ENCODE measurements at places on chromosomes 12 and 14. TPM values are rescaled to one million over a fixed set of nuclear protein-coding genes. Genes with fewer than 3 reads are reported as not detected.

- no peak for DNase-seq
Measured at GRCh38 chr12:15320881-15321280, 1.4 kb upstream of the PTPRO start.

- DNase-seq, result no peak
Measured at GRCh38 chr12:66072135-66072534, 58.4 kb downstream of the LLPH start.

DNA sequence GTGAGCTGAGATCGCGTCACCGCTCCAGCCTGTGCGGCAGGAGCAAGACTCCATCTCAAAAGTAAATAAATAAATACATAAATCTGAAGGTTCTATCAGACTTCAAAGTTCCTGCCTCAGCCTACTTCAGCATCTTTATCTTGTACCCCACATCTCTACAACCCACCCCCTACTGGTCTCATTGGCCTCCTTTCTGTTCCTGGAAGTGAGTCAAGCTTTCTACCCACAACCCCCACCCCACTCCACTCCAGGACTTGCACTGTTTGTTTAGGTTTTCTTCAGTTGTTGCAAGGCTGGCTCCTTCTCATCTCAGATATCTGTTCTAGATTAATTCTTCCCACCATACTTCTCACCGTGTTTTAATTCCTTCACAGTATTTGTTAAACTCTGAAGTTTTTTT lies 714 bp upstream of the PSMC6 start:
- DNase-seq, result no peak

DNA sequence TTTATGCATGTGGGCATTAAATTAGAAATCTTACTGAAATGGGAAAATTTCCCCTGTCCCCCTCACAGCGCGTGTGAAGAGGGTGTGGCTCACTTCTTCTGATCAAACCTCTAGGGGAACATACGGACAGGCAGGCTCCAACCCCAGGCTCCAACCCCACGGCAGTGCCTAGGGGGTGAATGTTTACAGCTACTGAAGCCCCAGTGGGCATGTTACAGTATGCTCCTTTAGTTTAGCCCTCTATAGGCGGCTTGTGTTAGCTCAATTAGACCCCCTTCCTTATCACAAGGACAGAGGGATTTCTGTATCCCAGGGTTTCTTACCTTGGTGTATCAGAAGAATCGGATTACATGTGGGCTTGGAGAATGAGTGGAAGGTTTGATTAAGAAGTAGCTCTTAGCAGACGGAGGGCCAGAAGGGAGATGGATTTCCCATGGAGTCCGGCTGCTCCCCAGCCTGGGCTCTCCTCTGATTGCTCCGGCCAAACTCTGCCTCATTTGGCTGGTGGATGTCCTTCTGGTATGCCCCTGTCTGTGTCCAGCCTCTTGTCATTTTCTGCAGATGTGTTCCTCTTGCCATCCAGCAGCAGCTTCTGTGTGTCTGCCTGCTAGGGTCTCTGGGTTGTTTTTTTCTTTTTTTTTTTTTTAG lies 223.7 kb downstream of the TMTC2 start:
- DNase-seq, result no peak

- DNase-seq, result peak; percentile 75
Measured at GRCh38 chr12:45914090-45914489, 76.3 kb downstream of the SCAF11 start.

DNA sequence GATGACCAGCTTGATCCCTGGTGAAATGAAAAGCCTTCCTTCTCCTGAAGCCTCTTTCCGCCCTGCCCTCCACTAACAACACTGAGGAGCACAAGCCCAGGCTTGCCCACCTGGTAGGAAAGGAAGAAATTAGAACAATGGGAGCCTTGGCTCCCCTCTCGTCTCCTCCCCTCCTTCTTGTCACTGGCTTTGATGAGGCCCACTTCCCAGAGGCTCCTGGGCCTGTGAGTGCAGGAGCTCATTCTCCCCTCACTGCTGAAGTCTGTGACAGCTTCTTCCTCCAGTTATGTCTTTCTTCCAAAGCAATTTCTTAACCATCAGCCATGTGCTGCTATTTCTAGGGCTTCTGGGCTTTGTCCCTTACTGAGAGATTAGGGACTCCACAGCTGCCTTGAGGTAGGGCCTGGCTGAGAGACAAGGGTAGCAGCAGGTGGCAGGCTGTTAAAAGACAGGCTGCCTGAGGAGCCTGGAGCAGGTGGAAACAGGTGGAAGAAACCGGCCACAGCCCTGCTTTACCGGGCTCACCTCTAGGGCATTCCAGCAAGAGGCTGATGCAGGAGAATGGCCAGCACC lies 53.6 kb upstream of the SRSF5 start:
- DNase-seq, result peak; percentile 88

- DNase-seq, result no peak
Measured at GRCh38 chr14:100467939-100468338, 119.3 kb downstream of the BEGAIN start.

DNA sequence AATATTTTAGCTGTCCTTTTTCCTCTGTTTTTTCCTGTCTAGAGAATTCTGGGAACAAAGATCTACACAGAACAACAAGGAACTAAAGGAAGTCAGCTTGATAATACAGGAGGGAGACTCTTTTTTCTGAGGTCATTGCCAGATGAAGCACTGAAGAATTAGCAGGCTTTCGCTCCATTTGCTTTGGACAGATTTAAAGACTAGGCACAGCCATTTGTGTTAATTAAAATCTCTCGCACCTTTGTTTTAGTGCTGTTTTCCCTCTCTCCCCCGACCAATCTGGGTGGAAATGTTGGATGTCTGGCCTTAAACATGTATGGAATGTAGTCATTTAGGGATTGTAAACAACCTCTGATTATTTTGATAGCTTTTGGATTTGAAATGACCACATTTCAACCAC lies 9.6 kb upstream of the GPHN start:
- no peak for DNase-seq

DNA sequence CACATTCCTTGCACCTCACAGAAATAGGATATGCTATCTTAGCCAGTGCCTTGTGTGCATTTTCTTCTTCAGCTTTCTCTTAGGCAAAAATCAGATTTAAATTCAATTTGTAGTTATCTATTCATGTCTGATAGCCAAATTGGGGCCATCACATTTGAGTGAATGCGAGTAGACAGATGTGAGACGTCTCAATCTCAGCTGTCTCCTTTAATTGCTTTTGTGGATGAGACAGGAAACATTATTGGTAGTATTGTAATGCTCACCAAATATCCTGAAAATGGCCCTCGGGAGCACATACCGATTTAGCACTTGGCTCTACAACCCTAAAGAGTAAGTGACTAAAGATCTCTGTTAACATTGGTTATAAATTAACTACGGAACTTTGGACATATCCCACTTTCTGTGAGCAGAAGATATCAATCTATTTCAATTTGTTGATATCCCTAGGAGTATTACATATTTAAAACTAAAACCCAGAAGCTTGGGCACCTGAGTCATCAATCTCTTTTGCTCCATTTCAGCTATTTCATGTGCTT lies 1012.5 kb upstream of the TMEM132C start:
- DNase-seq, result no peak

DNA sequence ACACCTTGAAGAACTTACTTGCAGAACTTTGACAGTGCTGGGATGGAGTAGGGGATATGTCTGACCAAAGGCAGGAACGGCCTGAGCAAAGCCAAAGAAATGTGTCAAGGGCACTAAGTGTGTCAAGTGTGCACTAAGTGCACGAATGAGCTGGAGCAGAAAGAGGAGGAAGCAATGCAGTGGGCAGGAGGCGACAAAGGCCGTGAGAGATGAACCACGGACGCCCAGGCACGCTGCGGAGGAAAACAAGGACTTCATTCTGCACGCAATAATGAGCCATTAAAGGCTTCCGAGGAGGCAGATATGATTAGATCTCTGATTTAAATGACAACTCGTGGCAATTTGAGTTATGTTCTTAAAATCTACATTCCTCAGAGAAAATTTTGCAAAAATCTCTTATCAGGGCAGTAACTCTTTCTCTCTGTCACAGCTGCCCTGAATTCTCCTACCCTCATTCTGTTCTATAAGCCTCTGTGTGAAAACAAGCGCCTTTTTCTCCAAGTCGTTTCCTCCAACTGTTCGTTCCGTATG lies 25.3 kb downstream of the GRIN2B start:
- DNase-seq, result no peak

DNA sequence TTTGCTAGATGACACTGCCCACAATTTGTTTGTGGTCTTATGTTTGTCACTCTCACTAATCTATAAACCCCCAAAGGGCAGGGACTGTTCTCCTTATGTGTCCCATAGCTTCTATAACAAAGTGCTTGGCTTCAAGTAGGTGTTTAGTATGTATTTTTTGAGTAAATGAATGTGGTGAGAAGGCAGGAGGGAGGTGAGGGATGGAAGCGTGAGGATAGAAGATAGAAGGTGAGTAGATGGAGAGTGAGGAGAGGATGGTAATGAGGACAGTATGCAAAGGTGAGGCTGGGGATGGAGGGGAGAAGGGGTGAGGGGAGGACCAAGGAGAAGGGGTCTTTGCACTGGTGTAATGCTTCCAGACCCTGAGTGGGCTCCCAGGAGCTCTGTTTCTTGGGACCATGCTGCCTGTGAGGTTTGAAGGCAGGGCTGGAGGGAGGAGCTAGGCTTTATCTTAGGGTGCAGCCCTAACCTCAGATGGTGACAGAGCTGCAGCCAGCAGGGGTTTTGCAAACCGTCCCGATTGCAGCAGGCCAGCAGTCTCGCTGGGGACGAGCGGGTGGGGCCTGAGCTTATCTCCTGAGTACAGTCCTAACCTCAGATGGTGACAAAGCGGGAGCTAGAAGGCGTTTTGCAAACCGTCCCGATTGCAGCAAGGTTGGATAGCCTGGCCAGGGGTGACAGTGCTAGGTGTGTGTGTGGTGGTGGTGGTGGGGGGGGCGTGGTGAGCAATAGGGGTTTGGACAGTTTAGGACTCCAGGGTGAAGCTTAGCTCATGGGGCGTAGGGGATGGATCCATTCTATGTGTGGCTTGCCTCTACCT lies 6.5 kb downstream of the CEBPE start:
- no peak for DNase-seq

DNA sequence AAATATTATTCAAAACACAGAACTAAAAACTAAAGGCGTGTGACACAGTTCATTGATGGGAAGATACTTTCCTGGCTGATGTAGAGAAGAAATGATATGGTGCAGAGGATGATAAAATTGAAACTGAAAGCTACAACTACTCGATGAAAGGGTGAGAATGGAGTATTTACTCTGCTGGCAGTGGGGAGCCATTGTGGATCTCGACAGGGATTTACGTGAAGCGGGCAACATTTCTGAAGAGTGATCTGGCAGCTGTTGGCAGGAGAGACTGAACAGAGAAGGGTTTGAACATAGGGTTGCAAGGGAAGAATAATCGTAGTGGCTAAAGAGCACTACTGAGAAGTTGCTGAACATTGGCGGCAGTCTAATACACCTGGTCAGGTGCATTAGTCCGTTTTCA lies 464.9 kb downstream of the PDZRN4 start:
- no peak for DNase-seq

SMCO2 gene
- total RNA-seq, result not detected

DLK1 gene
- total RNA-seq, result not detected

OTOGL gene
- total RNA-seq, result not detected

OR4E2 gene
- not detected for total RNA-seq

Data from mammary epithelial cell (primary cell).